ENCODE measurements at places on chromosomes 4 and X.

DNA sequence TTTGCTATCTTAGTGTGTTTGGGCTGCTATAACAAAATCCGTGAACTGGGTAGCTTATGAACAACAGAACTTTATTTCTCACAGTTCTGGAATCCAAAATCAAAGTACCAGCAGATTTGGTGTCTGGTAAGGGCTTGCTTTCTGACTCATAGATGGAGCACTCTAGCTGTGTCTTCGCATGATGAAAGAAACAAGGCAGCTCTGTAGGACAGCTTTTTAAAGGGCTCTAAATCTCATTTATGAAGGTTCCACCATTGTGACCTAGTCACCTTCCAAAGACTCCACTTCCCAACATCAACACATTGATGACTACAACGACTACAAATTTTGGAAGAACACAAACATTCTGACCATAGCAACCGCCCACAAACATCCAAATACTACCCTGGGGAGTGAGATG, 158.6 kb upstream of the LCORL start:
- DNase-seq: no peak

DNA sequence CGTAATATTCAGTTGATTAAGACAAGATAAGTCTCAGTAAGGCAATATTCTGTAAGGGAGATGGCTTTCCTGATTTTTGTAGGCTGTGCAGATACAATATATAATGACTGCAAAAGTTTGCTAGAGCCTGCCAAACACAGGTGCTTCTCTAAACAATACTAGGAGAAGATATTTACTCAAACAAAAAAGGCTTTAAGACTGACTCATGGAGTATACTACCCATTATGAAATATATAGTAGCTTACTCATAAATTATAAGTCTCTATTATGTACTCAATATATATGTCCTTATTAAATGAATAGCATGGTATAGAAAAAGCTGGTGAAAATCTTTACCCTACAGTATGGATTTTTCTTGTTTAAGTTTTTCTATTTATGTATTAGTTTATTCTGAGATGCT, 93.2 kb upstream of the IL15 start:
- no peak for DNase-seq

DNA sequence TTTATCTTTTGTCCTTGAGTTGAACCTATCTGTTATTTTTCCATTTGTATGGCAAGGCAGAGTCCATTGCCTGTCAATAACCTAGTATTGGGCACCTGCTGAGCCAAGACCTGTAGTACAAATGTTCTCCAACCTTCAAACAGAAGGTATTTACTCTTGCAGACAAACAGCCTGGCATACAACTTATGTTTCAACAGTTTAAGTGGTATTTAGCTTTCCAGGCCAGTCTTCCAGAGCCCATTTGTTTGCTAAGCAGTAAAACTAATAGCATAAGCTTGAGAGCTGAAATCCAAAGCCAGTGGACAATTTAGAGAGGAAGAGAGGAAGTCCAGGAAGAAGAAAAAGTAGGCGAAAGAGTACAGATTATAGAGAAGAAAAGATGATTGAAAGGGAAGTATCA, 979.3 kb downstream of the GLUD2 start:
- DNase-seq: no peak

- DNase-seq: no peak
These were observed 545.7 kb upstream of the PABPC4L start for GRCh38 chr4:134747108-134747805.

DNA sequence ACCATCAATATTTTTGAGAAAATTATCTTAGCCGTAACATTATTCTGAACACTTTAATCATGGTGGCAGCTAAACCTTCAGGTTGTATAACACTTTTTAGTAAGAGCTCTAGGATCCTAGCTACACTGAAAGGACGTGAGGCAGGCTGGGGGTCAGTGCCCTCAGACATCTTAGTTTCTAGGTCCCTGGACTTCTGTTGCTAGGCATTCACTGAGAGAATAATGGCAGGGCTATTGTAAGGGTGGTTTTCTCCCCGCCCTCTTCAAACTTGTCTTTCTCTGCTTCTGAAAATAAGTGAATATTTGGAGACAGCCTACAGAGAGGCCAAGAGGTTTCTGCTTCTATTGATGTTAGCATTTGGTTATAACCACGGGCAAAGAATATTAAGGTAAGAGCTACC, 15.4 kb upstream of the MMRN1 start:
- DNase-seq: no peak

DNA sequence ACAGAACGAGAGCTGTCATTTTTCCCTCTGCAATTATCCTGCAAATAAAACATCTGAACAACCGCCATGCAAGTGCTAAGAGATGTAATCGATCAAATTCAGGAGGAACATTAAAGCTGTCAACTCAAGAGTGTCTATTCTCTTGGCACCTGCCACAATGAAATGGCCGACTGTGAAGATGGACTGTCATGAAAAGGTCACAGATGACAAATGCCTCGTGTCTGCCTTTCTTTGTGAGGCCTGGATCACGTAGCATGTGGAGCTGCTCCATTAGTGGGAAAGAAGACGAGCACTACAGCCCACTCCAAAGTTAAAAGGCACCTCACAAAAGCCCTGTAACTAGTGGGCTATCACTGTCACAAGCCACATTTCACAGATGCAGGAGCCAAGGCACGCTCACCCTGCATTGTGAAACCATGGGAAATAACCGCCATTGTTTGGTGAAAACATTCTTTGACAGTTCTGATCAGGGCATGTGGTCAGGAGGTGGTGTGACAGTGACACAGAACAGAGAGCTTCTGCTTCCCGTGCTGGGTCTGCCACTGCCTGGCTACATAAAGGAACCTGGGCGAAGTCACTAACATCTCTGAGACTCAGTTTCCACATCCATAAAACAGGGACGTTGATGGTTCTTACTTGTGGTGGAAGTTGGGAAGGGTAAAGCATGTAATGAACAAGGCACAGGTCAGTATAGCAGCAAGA, 98.9 kb downstream of the EVC2 start:
- DNase-seq: no peak

GRCh38 chrX:9418262-9418661, 46.6 kb upstream of the TBL1X start:
- no peak for DNase-seq

- DNase-seq: no peak
These were observed 296.9 kb downstream of the INPP4B start for GRCh38 chr4:142549248-142549647.
